ENCODE measurements at places on chromosomes 11 and 22.

GRCh38 chr11:134264966-134265764 is 11.0 kb upstream of the GLB1L3 start:
- DNase-seq, result no peak

GRCh38 chr11:128095466-128095981 is 491.8 kb downstream of the ETS1 start:
- no peak for DNase-seq

- DNase-seq, result no peak
Observed at GRCh38 chr11:118868659-118869058, 15.0 kb upstream of the CXCR5 start.

- DNase-seq, result no peak
Observed at GRCh38 chr22:33572086-33572485, 348.2 kb downstream of the LARGE1 start.

DNA sequence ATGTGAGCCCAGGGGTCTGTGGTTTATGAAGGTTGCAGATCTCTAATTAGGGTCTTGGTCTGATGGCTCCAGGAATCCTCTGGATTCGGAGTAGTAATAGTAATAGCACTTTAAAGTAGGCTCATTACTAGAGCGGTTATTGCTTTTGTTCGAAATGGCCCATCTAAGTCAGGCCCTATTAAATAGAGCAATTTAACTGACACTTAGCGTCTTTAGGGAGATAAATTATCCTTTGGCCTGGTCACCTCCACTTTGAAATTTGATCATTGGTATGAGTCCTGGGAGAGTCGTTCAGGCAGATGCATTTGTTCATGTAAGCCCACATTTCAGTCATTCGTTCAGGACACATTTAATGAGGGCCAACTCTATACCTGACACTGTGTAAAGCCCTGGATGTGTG is 54.8 kb downstream of the LDLRAD3 start:
- no peak for DNase-seq

DNA sequence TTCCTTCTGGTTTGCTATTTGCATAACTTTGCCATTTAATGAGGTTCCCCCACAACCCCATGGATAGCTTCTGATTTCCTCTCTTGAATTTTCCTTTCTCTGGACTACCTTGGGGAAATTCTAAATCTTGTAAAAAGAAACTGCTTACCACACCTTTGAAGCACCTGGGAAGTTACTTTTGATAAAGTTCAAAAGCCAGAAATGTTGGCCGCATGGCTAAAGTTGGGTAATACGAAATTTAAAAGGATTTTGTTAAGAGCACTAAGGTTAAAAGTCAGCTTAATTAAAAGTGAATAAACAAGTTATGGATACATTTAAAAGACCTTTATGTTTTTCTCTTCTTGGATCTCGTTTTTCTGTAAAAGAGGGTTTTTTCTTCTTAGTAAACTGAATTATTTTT is 5.5 kb downstream of the CASP4 start:
- DNase-seq, result no peak

- DNase-seq, result no peak
Observed at GRCh38 chr11:130813638-130814037, 102.6 kb downstream of the SNX19 start.

DNA sequence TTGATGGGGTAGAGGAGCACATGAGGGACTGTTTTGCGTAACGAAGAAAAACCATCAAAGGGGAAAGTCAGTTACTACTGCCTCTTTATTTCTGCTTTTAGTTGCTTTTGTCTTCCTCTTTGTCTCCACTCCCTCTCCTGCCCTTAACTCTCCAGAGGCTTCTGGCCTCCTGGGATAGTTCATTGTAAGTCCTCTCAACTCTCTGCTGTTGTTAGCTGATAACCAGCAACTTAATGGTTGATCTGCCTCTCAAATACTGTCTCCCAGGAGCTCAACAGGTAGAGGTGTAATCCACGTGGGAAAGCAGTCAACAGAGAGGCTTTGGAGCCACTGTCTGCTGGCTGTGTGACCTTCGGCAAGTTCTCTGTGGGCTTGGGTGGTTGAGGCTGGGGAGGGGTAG is 47.3 kb downstream of the CCDC81 start:
- no peak for DNase-seq

DNA sequence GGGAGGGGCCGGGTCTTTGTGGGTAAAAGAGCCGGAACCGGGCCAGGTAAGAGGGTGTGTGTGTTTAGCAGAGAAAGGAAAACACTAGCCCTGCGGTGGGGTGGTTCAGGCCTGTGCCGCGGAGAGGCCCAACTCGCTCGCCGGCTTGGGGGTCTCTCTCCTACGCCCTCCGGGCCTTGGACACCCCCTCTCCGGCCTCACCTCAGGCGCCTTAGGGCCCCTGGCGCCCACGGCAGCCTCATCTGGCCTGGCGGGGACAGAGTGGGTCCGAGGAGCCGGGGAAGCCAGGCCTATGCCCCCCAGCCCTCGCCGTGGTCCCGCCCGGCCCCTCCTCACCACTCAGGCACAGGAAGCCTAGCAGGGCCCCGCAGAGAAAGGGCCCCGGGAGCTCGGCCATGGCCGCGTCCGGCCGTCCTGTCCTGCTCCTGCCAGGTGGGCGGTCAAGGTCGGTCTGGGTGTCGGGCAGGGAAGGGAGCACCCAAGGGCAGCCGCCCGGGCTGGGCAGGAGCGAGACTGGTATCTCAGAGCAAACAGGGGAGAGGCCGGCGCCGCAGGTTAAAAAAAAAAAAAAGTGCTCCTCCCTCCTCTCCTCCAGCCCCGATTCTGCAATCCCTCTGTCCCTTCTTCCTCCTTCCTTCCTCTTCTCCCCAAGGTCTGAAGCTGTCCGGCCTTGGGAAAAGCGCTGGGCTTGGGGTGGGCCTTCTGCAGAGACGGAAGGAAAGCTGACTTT is at the start of gene VSIG2:
VSIG2 (minus strand) TSS at position 515 of the 730 bp plus-strand sequence; CDS start at position 397, 118 bp downstream.
- no peak for DNase-seq

DNA sequence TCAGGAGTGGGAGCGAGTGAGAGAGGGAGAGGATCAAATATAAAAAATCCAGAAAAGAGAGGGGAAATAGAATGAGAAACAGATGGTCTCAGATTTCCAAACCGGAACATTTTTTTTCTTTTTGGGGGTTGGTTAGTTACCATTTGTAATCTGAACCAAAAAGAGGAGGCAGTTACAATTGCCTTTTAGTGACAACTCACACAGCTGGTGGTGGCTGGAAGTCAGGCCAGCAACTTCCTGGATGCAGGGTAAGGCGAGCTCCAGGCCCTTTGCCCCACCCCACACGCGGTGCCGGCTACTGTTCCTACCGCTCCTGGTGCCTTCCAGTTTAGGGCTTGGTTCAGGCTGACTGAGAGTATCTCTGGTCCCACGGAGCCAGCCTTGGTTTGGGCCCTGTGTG is 21.0 kb upstream of the UBASH3B start:
- no peak for DNase-seq

- no peak for DNase-seq
Observed at GRCh38 chr22:42621505-42622002, 6.9 kb upstream of the POLDIP3 start.

DNA sequence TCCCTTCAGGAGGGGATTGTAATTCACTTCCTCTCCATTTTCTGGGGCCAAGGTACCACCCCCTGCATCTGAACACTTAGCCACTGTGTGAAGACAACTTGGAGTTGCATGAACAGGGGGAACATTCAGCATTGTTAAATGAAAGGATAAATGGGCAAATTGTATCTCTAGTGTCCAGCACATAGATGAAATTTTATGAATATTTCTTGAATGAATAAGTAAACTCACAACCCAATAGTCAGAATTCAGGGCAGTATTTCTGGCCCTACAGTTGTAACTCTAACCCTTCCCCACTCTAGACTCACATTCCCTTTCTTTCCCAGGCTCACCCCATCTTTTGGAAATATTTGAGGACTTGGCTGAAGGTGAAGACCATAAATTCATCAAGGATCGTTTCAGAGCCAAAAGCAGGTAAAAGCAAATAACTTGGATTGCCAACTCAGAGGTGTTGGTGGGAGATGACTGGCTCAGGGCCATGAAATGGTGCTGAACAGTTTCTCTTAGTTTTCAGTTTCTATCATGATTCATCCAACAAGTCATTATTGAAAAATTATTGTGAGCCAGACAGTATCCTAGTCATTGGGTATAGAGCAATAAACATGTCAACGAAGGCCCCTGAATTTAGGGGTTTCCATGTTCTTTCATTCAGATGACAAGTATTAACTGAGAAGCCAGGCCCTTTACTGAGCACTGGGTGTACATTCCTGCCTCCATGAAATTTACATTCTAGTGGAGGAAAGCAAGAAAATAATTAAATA is 33.3 kb upstream of the ZC3H12C start:
- DNase-seq, result no peak

DNA sequence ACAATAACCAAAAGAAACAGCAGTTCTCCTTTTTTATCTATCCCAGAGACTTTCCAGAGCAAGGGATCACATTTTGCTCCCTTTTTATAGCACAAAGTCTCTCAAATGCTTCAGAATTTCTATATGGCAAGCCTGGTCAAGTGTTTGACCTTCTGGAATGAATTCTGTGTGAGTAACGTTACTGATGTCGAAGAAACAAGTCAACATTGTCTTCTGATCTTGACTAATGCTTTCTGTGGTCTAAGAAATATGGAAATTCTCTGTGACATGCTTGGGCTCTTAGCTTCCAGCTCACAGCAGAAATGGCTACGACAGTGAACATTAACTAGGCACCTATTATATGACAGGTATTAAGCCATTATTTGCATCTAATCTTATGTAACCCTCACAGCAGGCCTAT is 411.7 kb downstream of the CADM1 start:
- DNase-seq, result no peak

DNA sequence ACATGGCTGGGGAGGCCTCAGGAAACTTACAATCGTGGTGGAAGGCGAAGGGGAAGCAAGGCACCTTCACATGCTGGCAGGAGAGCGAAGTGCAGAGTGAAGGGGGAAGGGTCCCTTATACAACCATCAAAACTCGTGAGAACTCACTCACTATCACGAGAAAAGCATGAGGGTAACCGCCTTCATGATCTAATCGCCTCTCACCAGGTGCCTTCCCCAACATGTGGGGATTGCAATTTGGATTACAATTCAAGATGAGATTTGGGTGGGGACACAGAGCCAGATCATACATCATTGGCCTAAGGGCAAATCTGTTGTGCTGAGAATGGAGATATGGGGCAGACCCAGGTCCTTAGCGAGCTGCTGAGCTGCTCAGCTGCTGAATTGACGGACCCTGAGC is 13.1 kb downstream of the C1QTNF6 start:
- DNase-seq, result peak; percentile 17

- no peak for DNase-seq
Observed at GRCh38 chr11:76495019-76495418, 50.2 kb downstream of the EMSY start.

DNA sequence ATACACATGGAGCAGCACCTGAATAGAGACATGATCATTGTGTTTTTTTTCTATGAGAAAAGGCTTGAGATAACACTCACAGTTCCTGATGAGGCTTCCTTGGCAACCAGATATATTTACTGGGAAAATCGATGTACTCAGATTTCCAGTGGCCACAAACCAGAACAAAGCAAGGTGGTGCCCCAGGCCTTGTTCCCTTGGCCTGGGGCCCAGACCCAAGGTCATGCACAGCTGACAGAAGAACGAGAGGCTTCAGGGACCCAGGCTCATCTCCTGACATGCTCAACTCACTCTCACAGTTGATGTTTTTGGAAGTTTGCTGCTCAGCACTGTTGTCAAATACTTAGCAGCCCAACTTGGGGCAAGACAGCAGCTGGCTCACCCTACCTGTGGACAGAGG is 281.8 kb downstream of the NTM start:
- DNase-seq, result no peak

DNA sequence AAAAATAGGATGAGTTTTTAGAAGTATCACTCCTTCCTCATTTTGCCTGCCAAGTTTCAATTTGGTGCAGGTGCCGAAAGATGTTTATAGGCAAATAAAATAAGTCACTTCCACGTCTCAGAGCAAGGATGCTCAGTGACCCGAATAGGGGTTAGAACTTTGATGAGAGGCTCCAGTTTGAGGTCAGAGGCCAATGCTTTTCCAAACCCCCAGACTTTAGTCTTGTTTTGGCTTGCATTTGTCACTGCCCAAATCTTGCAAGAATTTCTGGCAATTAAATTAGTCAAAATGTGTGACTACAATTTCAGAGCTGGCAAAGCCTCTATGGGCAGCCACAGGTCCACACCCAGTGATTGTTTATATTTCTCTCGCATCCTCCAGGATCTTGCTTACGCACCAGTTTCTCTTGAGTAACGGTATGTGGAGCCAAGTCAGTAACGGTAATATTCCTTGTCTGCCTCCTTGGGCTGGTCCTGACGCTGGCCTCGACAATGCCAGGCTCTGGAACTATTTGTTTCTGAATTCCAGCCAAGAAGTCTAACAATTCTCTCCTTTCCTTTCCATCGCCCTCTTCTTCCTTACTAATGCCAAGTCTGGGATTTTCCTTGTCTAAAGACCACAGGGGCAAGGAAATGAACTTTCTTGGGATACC is 9.9 kb upstream of the NUP160 start:
- no peak for DNase-seq

- no peak for DNase-seq
Observed at GRCh38 chr11:63599211-63600122, 14.8 kb downstream of the PLAAT3 start.

- no peak for DNase-seq
Observed at GRCh38 chr11:31957674-31958073, 133.2 kb upstream of the RCN1 start.

DNA sequence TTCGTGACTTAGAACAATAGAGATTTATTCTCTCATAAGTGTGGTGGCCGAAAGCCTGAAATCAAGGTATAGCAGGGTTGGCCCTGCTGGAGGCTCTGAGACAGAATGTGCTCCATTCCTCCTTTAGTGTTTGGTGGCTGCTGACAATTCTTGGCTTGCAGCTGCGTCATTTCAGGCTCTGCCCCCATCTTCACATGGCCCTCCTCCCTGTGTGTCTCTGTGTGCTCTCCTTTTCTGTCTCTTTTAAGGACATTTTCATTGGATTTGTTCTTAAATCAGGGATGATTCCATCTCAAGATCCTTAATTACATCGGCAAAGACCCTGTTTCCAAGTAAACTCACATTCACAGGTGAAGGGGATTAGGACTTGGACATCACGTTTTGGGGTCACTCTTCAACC is 10.2 kb upstream of the APOL6 start:
- DNase-seq, result no peak

- no peak for DNase-seq
Observed at GRCh38 chr11:105935791-105936190, 86.2 kb downstream of the MSANTD4 start.

DNA sequence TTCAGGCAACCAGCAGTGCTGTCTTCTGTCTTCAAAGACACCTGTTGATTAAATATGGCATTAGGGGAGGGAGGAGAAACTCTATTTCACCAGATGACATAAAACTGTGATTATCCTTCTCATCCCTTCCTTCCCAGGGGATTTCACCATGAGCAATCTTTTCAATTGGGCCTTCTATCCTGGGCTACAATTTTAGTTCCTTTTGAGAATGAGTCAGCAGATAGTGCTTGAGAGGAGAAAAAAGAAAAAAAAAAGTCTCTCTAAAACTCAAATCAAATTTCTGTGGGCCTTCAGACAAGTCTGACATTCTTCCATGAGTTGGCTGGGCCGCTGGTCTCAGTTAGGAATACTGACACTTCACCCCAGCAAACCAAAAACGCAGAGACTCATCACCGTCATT is 7.2 kb downstream of the FLI1 start:
- DNase-seq, result no peak

- no peak for DNase-seq
Observed at GRCh38 chr11:27111896-27112295, 71.3 kb downstream of the BBOX1 start.
